Lung microvascular endothelial cell (primary cell): ENCODE measurements at places on chromosomes 16 and 17.

- no peak for DNase-seq
Observed at GRCh38 chr16:30354423-30355143, 525 bp downstream of the CD2BP2 start.

GRCh38 chr16:14658063-14658462 is 25.3 kb downstream of the BFAR start:
- no peak for DNase-seq

- DNase-seq, result no peak
Observed at GRCh38 chr16:727291-727977, 528 bp downstream of the HAGHL start.

GRCh38 chr16:67770346-67770991 is 35.9 kb downstream of the RANBP10 start:
- peak; percentile 82 for DNase-seq

GRCh38 chr16:66706506-66706880 is 9.9 kb upstream of the CMTM4 start:
- DNase-seq, result no peak

GRCh38 chr16:48818257-48818656 is 208.3 kb upstream of the N4BP1 start:
- DNase-seq, result no peak

DNA sequence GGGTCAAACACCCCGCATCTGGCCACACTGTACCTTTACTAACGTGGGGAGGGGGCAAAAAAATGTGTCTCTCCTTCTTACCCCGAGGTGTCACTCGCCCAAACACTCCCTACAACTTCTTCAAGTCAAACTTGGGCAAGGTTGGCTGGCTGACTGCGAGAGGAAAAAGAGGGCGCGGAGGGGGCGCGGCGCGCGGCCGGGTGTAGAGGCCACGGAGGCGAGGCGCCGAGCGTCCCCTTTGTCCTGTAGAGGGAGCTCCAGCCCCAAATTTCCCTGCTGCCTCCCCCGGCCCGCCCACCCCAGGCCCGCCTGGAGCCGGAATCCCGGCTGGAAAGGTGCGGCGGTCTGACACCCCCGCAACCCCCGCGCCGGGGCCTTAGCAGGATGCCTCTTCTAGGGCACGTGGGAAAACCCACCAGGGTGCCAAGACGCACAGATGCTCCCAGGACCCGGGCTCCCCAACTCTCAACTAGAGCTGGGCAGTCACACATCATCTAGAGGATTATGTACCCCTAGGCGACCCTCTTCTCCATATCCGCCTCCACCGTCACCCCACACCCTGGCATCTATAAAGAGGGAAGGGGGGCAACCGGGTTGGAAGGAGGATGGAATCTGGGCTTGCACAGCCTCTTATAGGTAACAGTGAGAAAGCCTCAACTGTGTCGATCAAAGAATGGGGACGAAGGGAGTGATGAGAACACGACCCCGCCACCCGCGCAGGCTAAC is 4.2 kb downstream of the IRX3 start:
- DNase-seq, result peak; percentile 29

GRCh38 chr17:4204190-4204589 is 59.6 kb downstream of the ANKFY1 start:
- no peak for DNase-seq

- DNase-seq, result no peak
Observed at GRCh38 chr16:81905277-81905676, 106.0 kb downstream of the SDR42E1 start.

- no peak for DNase-seq
Observed at GRCh38 chr17:42098730-42099399, 592 bp upstream of the ZNF385C start.

DNA sequence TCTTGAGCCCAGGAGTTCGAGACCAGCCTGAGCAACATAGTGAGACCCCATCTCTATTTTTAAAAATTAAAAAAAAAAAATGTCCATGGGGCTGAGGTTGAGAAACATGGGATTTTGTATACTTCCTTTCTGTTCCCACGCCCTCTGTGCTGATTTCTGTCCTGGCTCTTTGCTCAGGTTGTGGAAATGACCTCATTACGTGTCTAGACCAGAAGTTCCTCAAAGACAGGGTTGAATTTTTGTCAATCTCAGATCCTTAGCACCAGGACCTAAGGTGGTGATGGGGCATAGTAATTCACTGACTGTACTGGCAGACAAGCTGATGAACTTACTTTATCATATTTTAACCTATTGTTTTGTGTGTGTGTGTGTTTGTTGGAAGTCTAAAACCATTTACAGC is 11.2 kb upstream of the HNF1B start:
- DNase-seq, result peak; percentile 59

- DNase-seq, result no peak
Observed at GRCh38 chr17:35709874-35710273, 21.6 kb upstream of the RASL10B start.

DNA sequence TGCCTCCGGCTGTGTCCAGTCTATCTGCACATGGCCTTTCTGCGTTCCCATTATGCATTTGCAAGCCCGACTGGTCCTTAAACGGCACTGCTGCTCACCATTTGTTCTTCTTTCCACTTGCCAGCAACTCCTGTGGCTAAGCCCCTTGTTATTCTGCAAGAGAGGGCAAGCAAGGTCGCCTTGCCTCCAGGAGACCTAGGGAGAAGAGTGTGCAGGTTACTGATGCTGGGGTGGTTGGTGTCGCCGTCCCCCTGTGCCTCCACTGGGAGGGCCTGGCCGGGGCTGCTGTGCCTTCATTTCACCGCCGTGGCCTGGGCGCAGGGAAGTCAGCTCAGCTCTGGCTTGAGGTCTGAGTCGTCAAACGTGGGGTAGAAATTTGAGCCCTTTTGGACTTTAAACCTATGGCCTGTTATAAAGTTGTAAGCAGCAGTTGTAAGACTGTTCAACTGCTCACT is 12.7 kb downstream of the SLC6A4 start:
- DNase-seq, result no peak

DNA sequence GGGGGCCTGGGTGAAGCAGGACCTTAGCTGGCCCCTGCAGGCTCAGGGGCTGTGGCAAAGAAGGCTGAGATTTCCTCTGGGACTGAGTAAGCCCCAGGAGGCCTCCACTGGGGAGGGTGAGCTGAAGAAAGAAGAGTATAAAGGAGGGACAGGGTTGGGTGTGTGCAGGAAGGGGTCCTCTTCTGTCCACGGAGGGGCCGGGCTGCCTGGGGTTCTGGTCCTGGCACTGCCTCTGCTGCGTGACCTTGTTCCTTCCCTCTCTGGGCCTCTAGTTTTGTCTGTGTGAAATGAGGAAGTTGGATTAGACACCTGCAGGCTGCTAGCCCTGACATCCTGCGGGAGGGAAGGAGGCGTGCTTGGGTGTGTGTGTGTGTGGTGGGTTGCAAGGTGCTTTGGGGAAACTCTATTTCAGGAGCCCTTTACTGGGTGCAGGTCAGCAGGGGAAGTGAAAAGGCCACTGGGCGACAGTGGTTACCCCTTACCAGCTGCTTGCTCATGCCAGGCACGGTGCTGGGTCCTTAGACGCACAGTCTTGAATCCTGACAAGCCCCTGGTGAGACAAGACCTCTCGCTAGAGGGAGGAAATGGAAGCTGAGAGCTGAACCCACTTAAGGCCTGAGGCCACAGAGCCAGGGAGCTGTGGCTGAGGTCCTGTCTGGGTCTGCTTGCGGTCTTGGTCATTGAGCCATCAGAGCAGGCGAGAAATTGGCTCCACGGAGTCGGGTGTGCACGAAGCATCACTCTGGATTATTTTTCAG is 60.7 kb downstream of the OR1D5 start:
- no peak for DNase-seq

DNA sequence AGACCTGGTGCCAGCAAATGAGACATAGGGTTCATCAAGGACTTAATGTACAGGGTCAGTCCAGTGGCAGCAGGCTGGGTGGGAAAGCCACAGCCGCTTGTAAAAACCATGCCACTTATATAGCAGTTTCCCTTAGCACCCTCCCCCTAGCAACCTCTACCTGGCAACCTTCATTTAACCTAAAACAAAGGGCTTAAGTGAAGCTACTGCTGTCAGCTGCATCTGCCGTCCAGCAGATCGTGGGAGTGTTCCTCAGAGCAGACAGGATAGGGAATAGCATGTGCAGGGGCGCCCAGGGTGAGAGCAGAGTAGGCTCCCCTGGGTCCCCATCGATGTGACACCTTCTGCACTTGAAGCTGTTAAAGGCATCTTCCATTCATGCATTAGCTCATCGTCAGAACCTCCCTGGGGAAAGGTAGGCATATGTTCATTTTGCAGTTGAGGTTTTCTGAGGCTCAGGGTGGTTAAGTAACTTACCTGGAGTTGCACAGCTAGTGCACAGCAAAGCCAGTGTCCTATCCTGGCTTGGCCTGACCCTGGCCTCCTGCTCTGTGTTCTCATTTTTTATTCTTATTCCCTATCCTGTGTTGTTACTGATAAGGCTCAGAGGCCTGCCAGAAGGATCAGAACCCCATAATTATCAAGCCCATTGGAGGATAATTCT is 112.5 kb downstream of the SOCS1 start:
- no peak for DNase-seq

DNA sequence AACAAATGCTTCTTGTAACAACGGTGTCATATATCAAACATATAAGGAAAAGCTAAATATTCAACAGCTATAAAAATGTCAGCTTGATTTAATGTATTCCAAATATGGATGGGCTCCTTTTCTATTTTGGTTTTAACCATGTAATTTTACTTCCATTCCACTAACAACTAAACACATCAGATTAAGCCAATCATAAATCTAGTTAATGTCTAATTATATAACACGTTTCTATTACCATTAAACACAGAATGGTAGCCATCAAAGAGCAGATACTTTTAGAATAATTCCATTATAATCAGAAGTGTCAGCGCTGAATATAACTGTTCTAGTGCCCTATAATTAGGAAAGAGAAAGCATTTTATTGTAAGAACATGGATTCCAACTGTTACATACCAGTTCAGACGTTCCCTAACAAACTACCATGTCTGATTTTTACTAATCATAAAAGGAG is 10.0 kb downstream of the CMC2 start:
- no peak for DNase-seq

- DNase-seq, result no peak
Observed at GRCh38 chr16:50570808-50571598, 22.8 kb downstream of the NKD1 start.

GRCh38 chr16:6309271-6309670 is 1023.4 kb upstream of the RBFOX1 start:
- no peak for DNase-seq

DNA sequence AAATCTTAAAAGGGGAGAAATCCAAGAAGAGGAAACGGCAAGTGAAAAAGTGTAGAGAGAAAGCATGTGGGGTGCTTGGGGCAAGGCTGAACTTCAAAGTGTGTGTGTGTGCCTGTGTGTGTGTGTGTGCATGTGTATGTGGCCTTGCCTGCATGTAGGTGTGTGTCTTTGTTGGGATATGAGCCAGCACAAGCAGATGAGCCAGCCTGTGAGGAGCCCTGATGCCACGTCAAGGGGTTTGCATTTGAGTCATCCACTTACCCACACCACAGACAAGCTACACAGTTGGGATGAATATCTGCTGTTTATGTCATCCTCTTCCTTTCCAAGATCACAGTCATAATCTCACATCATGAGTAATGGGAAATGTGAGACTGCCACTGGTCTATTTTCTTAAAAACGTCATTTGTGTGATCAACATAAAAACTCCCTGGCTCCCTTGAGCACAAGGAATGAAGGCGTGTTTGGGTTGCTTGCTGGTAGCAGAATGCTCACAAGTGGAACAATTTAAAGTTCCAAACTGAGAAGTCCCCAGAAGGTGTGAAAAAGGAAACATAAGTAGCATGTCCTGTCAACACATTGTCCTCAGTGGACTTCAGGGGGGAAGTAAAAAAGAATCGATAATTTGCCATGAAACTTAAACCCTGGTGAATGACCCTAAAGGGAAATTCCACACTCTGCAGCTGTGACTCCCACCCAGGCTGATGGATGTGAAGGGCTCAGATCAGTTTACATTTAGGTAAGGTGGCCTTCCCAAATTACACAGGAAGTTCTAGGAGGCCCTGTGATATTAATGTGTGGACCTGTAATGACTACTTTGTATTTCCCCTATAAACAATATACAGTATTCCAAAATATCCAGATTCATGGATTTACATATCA is 14.7 kb downstream of the KCTD19 start:
- peak; percentile 85 for DNase-seq

GRCh38 chr17:59842901-59843652 is 49.7 kb downstream of the TUBD1 start:
- peak; percentile 98 for DNase-seq

DNA sequence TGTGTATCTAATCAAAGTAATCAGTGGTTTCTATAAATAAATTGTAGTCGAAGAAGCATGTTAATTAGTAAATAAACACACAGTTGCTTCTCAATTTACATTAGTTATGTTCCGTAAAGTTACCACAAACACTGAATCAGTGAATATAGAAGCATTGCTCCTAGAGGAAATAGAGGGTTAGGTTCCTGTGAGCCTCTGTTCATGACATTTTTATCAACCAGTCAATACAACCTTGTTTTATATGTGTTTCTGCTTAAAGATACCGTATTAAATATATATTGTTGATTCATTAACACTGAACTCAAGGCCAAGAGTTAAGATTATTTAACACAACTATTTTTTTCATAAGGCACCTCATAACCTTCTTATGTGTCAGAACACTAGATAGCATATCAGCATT is 134.3 kb downstream of the PPM1E start:
- no peak for DNase-seq

DNA sequence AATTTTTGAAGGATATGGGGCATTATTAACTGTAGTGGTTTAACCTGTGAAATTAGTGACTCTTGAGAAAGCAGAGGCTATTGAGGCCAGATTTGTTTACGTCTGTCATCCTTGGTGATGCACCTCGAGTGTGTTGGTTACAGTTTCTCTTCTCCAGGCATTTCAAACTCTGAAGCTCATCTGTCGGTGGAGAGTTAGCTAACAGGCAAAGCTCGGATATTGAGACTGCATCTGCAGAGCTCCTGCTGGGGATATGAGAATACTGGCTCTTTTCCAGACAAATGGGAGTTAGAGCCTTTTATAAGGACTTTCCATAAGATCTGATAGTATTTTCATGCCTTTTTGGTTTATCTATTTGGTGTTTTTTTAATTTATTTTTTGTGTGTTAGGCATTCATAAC is 6.7 kb downstream of the CLEC16A start:
- no peak for DNase-seq

DNA sequence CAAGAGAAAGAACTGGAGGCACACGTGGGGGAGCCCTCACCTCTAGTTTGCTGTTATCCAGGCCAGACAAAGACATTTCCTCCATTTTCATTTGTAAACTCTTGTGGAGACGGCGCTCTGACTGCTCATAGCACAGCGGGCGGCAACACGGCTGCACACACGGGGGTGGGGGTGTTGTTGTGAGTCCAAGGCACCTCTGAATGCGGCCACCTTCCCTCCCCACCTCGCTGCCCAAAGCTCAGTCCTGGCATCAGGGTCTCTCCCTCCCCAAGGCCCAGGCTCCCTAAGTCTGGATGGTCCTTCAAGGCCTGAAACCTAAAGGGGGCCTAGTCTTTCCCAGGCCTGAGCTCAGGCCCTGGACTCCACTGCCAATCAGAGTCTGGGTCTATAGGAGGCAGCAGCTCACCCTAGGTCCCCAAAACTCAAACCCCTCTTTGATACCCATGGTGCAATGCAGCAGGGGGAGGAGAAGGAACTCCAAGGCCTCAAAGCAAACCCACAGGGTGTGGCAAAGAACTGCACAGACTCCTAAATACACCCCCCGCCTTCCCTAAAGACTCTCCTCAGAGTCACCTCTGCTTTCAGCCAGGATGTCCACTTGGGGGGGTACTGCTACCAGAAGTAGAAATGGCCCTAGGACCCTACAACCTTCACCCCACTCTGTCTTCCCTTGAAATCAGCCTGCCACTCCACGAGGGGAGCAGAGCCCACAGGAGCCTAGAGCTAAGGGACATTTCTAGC is 1.5 kb downstream of the ATXN7L3 start:
- DNase-seq, result peak; percentile 49
